ENCODE measurements at places on chromosomes 3 and 15.

GRCh38 chr3:140403079-140403478 lies 274.8 kb upstream of the TRIM42 start:
- DNase-seq, result no peak

DNA sequence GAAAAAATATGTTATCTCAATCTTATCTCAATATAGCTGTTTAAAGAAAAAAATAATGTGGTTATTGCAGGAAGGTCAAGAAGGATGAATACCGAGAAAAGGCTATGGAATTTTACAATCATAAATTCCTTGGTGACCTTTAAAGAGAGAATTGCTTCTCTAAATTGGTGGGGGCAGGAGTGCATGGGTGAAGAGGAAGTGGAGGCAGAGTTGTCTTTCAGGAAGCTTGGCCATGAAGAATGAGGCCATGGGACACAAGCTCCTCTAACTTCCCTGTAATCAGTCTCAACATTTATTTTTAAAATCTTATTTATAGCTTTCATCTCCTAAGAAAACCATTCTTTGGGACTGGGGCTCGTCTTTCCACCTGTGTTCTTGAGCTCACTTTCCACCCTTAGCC lies 22.4 kb upstream of the ALDH1A2 start:
- DNase-seq, result no peak

DNA sequence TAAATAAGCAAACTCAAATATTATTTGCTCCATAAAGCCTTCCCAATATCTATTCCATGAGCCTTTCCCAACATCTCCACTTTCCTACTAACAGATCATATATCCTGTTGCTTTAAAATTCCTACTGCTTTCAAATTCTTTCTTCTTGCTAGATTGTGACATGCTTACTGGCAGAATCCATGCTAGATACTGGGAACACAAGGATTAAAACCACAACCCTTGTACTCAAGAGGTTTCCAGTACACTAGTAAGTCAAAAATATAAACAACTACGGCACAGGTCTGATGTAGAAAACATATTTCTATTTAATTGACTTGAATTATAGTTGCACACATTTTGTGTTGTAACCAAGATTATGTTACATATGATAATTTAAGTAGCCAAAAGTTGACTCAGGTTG lies 275.0 kb downstream of the ZBTB20 start:
- DNase-seq, result no peak

DNA sequence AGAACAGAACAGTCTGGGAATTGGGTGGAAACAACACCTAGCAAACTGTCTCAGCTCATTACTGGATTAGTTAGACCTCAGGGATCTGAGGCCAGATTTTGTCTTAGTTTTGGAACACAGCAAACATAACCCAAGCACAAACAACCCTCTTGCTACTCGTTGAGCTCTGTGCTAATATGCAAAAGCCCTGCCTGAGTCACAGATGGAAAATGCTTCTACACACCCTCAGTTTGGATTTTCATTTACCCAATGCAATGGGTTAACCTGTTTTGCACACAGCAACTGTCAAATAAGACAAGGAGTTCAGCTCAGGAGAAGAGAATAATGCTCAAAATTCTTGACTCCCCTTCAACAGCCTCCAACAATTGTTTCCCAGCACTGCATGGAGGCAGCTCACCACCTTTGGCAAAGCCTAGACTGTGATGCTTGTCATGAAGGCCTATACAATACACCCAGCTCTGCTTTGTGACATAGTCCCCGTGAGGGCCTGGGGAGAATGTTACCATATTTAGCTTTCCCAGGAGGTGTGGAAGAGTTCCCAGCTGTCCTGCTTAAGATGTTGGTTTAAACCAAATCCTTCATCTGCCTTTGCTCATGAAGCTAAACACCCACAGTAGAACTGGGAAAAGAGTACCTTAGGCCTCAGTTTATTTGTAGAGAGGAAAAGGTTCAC lies 68.9 kb upstream of the MNS1 start:
- DNase-seq, result no peak

DNA sequence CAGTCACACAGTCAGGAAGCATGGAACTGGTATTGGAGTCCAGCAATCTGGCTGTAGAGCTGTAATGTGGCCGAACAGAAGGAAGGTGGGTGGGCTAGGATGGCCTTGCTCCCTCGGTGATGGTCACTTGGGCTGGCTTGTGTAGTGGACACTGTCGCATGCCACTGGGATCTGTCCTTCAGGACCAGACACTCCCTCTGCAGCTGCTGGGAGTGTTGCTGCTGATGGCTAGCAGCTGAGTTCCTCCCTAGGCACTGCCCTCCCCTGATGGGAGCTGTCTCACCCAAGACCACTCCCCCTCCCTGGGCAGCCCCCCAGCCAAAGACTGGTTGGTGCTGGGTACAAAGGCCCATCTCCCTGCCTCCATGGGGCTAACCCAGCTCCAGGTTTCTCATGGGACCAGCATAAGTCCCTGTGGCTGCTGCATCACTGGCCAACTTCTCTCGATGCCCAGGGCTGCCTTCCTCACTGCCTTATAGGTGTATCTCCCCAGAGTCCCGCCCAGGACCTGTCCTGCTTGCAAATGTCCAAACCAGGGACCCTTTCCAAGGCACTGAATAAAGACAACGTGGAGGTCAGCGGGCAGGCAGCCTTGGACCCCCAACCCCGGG lies 48.4 kb downstream of the WNT7A start:
- DNase-seq, result no peak

GRCh38 chr3:14811684-14812083 lies 7.1 kb upstream of the FGD5 start:
- DNase-seq, result no peak

- DNase-seq, result no peak
These were observed 26.9 kb upstream of the CACNA2D2 start for GRCh38 chr3:50530001-50530970.

- no peak for DNase-seq
These were observed 52.9 kb upstream of the PLCL2 start for GRCh38 chr3:16831846-16832245.

- DNase-seq, result no peak
These were observed 33.9 kb upstream of the RNU6-1 start for GRCh38 chr15:67873777-67874176.

DNA sequence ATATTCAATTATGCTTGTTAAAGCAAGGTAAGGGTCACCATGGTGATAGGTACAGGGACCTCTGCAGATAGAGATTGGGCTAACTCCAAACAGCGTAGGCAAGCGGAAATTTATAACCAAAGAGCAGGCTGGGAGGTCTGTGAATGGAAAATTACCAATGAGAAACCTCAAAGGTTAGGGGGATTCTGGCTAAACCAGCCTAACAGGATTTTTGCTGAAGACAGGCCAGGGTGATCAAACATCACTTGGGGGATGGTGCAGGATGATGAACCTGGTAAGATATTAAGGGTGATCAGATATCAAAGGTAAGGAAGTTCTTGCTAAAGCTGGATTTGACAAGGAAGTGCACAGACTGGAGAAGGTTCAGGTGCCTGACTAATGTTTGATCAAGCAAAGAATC lies 35.3 kb upstream of the SNRPN start:
- no peak for DNase-seq

DNA sequence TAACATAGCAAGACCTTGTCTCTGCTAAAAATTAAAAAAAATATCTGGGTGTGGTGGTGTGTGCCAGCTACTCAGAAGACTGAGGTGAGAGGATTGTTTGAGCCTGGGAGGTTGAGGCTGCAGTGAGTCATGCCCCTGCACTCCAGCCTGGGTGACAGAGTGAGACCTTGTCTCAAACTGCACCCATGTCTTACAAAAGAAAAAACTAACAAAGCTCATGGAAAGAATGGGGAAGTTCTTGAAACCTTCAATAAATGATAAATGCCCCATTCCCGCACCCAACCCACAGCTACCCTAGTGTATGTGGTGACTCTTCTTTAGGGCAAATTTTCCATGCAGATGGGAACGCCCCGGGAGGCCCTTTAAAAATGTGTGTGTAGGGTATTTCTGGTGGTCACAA lies 28.3 kb downstream of the RPLP1 start:
- no peak for DNase-seq

- no peak for DNase-seq
These were observed 73.5 kb upstream of the IQSEC1 start for GRCh38 chr3:13146643-13147143.

DNA sequence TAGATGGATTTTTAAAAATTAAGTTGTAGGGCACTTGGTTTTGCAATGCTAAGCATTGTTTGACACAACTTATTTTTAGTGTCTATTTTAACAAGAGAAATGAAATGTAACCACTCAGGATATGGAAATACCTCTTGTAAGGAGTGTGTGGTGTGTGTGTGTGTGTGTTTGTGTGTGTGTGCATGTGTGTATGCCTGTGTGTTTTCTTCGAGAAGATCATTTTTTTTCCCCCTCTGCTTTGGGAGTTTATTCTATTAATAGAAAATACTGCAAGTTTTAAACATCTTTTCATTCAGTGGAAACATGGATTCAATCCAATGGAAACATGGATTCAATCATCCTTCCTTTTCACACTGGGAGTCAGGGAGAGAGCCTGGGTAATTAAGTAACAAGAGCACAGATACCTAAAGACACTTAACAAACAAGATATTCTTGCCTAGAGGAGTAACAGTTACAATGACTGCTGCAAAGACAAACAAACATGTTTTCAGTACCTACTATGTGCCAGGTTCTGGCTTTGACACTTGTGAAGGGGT lies 567.2 kb upstream of the TBL1XR1 start:
- DNase-seq, result no peak

DNA sequence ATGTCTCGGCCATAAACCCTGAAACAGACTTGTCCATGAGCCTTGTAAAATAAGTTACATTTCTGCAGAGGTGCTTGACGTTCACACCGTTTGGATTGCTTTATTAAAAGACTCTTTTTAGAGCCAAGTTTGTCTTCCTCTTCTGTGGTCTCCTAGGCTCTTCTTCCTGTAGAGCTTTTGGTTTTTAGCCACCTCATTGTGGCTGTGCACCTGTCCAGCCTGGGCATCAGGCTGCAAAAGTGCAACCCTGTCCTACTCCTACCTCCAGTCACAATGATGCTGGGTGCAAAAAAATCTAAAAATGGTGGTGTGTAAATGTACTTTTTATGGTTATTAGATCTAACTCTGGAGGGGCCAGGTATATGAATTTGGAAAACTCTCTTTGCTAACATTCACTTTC lies 2.8 kb upstream of the RIOX2 start:
- DNase-seq, result no peak

DNA sequence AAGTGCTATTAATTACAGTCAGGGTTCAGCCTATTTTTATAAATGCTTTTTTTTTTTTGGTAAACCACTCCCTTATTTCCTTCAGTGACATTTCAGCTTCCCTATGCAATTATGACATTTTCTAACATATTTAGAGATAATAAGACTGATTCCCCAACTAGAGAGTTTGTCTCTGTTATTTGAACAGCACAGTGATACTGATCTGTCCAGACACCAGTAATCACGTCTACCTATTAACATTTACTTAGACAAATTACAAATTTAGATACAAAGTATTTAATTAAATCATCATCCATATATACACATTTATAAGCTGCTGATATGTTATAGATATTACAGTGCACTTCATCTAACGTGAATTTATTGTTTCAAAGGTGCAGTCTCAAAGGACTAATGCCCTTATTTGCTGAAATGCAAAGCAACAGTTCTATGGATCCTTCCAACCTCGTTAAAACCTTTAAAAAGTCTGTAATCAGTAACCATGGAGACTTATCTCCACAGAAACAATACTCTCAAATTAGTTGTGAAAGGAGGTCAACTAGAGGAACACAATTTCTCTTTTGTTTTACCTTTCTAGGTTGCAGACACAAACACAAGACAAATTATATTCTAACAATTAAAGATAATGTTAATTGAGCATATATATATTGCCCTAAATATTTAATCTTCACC lies 1531.1 kb downstream of the SI start:
- DNase-seq, result no peak

GRCh38 chr3:180990505-180990904 lies 969 bp upstream of the DNAJC19 start:
- DNase-seq, result no peak

Measured in stimulated activated CD8-positive, alpha-beta memory T cell treated with anti-CD3 and anti-CD28 coated beads, Interleukin-4, amount 100 ng/mL, for 1 hour (primary cell).